ENCODE measurements at places on chromosomes 4 and X.

DNA sequence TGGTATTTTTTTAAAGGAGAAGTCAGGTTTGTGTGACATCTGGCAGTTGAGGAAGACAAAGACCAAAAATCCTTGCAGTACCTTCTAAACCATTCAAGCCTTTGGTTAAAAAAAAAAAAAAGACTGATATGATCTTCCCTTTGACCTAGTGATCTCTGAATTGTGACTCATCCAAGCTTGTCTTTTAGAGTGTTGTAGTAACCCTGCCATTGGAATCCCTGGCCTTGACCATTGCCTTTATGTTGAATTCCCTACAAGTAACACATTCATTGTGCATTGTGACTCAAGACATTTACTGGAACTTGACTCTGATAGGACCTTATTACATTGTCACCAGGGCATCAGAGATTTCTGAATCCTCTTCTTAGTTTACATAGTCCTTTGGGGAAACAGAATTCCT lies 1469.0 kb downstream of the TECRL start:
- no peak for DNase-seq

DNA sequence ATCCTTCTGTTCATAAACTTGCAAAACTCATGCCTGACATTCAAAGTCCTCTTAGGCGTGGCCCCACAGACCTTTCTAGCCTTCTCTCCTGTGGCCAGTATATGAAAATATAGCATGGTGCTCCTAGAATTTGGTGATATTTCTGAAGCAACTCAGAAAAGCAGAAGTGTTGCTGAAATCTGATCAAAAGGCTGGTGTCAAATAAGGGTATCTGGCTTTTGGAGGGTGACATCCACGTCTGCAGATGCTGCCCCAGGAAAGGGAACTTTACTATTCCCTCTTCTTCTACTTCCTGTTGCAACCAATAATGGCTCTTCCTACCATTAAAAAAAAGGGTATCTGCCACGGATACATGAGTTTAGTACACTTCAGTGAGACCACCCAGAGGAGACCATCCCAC lies 83.9 kb upstream of the RPS6KA3 start:
- no peak for DNase-seq

GRCh38 chr4:175431694-175432093 lies 380.4 kb downstream of the GPM6A start:
- no peak for DNase-seq

- DNase-seq, result no peak
Measured at GRCh38 chrX:19579485-19579884, 64.2 kb upstream of the MAP3K15 start.

GRCh38 chr4:174763454-174764104 lies 65.5 kb downstream of the GLRA3 start:
- DNase-seq, result no peak

DNA sequence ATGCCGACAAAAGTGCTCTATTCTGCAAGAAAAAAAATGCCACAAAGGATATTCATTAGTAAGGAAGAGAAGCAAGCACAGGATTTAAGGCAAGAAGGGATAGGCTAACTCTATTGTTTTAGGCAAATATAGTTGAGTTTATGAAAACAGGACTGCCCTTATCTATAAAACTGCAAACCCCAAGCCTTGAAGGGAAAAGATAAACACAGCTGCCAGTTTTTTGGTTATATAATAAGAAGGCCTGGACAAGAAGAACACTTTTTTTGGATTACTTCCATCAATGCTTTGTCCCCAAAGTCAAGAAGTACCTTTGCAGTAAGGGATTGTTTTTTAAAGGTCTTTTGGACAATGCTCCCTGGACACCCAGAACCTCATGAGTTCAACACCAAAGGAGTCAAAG lies 45.4 kb upstream of the WWC2 start:
- DNase-seq, result no peak

GRCh38 chrX:132704769-132705168 lies 215.9 kb upstream of the MBNL3 start:
- no peak for DNase-seq

- DNase-seq, result no peak
Measured at GRCh38 chrX:130560544-130560943, 158.8 kb downstream of the RBMX2 start.

DNA sequence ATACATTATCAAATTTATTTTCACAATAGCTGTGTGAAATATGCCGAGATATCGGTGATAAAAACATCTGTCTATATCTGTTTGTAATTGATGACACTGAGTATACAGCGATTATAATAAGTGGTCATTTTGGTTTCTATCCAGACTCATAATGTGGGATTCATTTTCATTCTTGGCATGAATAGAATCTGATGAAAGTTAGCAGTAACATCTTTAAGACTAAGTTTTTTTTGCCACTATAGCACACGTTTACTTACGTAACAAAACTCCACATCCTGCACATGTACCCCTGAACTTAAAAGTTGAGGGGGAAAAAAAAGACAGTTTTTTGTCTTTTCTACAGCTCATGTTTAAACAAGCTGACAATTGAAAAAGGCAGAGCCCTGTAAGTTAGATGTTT lies 86.4 kb downstream of the PPA2 start:
- DNase-seq, result no peak

- no peak for DNase-seq
Measured at GRCh38 chr4:28378109-28378830, 1517.6 kb downstream of the STIM2 start.

GRCh38 chr4:117811731-117812130 lies 222.6 kb upstream of the NDST3 start:
- no peak for DNase-seq

GRCh38 chr4:54717694-54718093 lies 59.9 kb downstream of the KIT start:
- DNase-seq, result no peak

All from coronary artery (tissue), 2 donors.